Stimulated activated CD4-positive, alpha-beta T cell treated with anti-CD3 and anti-CD28 coated beads, Interleukin-4, amount 100 ng/mL, for 1 hour (primary cell): ENCODE measurements at places on chromosomes 5 and 9.

- no peak for DNase-seq
These were observed 8.3 kb upstream of the CCNO start for GRCh38 chr5:55241746-55242145.

GRCh38 chr9:76766126-76766525 lies 1.9 kb downstream of the PCA3 start:
- no peak for DNase-seq

DNA sequence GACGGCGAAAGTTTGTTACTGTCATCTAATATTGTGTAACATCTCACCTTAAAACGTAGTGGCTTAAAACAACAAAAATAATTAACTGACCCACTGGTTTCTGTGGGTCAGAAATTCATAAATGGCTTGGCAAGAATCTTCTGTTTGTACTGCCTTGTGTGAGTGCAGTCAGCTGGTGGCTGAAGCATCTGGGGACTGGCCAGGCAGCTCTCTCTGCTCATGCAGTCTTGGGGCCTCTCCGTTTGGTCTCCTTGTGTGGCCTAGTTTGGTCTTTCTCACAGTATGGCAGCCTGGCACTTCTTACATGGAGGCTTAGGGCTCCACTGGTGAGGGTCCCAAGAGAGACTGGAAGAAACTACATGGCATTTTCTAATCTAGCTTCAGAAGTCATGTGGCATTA lies 49.0 kb upstream of the CTXN3 start:
- no peak for DNase-seq

DNA sequence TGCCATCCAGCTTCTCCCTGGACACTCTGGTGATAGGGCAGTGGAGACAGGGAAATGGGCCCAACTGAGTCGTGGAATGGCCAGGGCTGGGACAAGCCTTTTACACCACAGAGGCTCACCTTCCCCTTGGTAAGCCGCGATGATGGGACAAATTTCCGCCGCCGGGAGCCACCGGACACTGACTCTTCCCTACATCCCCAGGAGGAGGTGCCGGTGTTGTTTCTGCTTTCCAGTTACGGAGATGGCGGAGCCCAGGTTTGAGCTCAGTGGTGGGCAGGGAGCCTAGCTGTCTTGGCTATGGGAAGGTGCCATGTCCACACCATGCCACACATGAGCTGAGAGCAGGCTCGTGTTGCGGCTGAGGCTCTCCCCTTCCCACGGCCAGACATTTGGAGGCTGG lies 19.9 kb upstream of the WNK2 start:
- no peak for DNase-seq

GRCh38 chr9:89491694-89492093 lies 6.2 kb downstream of the SEMA4D start:
- DNase-seq, result peak; percentile 45

DNA sequence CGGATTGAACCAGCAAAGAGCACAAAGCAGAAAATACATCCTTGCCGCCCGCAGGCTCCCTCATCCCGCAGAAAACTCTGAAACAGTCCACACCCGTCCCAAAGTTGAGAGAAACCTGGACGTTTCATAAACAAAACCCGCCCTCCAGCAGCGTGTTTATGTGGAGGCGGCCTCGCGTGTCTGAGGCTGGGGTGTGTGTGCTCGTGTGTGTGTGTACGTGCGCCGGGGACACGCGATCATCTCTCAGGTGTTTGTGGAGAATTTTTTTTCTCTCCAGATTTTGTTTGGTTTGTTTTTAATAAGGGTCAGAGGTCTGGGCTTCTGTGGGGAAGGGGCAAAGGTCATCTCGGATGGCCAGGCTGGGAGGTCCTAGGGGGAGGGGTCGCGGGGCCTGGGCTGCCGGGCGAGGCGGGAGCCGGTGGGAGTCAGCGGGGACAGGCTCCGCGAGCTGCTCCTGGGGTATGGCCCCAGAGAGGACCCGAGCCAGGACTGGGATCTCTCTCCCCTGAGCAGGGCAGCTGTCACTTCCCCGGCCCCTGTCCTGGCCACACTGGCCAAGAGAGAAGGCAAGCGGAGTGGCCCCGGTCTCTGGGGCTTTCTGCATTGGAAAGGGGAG lies 206.4 kb downstream of the C9orf50 start:
- DNase-seq, result peak; percentile 44

DNA sequence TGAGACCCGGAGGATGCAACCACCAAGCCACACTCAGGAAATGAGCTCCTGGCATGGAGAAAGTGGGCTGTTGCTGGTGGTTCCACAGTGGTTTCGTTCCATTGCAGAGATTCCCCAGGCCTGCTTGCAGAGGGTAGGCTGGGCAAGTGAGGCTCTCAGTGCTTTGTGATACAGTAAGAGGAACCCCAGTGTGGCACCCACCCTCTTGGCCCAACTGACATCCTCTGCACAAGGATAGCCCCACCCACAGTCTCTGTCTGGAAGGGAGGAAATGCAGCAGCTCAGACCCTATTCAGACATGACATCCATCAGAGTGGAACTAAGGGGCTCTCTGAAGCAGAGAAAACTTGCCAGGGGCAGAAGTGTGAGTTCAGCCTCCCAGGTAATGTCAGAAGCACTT lies 69.6 kb upstream of the FSTL4 start:
- DNase-seq, result no peak

DNA sequence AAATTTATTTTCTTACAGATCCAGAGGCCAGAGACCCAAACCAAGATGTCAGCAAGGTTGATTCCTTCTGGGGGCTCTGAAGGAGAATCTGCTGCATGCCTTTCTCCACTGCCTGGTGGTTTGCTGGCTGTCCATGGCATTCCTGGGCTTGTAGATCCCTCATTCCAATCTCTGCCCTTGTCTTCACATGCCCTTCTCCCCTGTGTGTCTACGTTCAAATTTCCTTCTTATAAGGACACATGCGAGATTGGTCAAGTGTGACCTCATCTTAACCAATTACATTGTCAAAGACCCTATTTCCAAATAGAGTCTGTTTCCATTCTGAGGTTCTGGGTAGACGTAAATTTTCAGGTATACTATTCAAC lies 84.5 kb upstream of the RAI14 start:
- no peak for DNase-seq

DNA sequence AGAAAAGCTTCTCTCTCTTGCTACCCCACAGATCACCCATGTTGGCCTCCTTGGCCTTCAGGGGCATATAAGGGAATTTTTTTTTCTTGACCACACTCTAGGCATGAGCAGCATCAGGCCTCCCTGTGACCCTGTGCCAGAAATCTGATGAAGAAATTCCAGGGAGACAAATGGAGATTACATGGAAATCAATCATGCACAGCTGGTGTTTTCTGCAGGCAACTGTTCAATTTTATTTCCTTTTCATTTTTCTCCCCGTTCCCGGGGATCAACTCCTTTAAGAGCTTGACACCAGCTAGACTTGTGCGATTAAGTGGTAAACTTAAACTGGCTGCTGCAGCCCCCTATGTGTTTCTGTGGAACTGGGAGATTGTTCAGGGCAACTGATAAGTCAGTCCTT lies 59.3 kb downstream of the GALNT10 start:
- DNase-seq, result no peak

- DNase-seq, result no peak
These were observed 23.0 kb downstream of the GLIS3 start for GRCh38 chr9:4276856-4277255.

DNA sequence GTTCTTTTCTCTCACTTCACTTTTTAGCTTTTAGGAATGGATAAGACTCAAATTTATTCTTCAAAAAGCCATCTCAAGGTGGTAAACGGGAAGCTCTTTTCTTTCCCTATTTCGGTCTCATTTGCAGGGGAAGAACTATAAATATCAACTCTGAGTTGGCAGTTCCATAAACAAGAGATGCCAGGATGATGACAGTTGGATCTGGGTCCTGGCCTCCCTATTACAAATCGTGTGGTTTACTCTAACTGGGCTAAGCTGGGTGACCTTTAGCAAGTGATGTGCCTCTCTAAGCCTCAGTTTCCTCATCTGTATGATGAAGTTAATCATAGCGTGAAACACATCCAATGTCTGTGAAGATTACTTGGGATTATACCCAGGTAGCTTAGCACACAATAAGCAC lies 44.2 kb downstream of the TLE4 start:
- DNase-seq, result no peak

DNA sequence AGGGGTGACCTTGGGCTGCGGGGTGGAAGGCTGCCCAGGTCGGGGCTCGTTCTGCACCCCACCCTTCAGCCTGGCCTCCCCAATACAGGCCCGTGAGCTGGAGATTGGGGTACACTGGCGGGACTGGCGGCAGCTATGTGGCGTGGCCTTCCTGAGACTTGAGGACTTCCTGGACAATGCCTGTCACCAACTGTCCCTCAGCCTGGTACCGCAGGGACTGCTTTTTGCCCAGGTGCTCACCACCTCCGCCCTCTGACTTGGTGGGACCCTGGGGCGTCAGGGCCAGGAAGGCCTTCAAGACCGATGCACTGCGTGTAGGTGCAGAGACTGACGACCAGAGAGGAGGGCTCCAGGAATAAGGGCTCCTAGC lies 10.5 kb downstream of the ZDHHC12 start:
- DNase-seq, result no peak

DNA sequence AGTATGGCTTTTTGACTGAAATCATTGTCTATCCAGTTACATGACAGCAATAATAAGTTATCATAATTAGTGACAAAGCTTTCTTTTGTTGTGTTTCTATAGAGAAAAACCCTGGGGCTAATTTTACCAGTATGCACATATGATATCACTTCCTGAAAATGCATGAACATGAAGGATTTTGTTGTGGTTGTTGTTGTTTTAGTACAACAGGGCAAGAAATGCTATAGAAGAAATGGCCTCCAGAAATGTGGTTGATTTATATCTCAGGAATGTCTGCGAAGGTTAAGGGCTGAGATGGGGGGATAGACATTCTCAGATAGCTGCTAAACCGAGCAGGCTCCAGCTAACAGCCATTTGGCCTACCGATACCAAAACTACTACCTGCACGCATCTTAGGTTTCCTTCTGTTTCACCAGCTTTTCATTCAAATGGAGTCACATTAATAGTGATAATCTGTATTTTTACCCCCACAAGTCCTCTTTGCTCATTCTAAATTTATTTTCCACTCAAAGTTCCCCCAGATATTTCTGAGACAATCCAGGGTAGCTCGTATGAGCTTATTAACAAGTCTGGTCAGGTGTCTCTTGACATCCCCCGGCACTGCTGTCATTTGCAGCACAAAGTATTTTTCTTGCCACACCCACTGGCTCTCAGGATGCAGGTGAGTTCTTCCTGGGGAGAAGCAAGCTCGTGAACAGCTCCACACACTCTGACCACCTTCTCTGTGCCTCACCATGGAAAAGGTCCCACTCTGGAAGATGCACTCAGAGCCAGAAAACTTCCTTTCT lies 232.4 kb upstream of the GAS1 start:
- DNase-seq, result no peak

GRCh38 chr9:108259917-108260675 lies 595.7 kb downstream of the ACTL7B start:
- DNase-seq, result no peak

DNA sequence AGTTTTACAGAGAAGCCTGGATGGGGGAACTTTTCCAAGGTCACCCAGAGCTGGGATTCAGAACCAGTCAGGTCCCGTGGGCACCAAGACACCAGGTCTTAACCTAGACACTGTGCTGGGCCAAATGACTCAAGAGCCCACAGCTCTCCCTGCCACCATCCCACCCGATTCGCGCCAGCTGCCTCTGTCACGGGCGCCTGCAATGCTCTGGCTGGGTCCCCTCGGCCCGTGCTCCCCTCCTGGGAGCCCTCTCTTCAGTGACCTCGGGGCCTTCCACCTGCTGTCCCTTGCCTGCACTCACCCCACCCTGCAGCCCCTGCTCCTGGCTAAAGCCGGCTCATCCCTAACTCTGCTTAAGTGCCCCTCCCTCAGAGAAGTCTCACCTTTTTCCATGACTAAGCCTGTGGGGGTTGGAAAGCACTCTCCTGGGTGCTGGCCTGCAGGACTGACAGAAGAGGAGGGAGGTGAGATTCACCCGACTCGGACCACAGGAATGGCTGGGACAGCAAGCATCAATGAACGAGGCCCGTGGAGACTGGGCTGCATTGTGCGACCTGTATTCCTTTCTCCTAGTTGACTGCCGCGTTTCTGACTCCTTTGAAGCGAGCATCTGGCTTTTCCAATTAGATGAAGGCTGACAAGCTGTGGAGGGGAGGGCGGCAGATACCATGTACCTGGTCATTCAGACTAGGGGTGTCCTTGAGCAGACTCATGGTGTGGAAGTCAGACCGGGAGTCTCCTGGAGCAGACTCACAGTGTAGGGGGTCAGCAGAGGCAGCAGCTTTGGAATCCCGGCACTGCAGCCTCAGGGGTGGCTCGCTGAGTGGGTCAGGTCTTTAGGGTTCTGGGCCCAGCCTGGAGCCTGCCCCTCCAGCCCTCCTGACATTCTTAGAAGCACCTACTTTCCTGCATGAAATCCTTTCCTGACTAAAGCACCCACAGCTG lies 5.8 kb upstream of the IL4 start:
- no peak for DNase-seq

GRCh38 chr5:142141463-142141862 lies 32.9 kb downstream of the NDFIP1 start:
- no peak for DNase-seq

- DNase-seq, result no peak
These were observed 24.3 kb upstream of the XPA start for GRCh38 chr9:97721396-97721795.

DNA sequence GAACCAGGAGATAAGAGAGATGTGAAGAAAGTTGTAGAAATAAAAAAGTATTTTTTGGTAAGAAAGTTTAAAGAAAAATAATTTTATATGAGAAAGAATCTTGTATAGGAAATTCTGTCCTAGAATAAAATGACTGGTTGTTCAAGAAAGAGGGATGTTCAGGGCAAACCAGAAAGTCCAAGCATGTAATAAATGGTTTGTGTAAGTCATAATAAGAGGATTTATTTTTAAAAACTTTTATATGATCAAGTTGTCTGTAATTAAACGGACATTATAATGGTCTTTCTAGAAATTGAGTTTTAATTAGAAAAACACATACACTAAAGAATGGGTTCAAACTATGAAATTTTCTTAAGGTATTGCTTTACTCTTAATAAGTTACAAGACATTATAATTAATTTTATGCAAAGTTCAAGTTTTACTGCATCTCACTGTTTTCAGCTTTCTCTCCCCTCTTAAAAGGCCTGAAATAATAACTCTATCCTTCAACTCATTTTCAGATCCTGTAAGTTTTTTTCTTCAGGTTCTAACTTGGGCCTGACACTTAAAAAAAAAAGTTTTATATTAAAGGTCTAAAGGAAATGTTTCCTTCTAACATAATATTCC lies 56.1 kb upstream of the ZNF300 start:
- no peak for DNase-seq

- DNase-seq, result peak; percentile 70
These were observed 724 bp downstream of the PAM start for GRCh38 chr5:102755686-102756371.

DNA sequence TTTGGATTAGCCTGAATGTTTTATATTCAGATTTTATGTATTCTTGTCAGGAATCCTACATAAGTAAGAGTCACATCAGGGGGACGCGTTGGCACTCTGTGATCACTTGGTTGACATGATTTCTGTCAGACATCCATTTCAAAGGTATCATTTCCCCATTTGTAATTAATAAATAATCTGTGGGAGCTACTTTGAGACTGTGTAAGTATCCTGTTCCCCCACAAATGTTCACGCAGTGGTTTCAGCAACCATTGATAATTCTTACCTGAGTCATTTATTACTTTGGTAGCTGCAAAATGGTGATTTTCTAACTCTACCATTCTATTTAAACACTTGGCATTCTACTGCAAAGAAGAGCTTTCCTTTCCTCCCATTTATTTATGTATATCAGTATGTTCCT lies 56.9 kb upstream of the TBC1D2 start:
- no peak for DNase-seq

- DNase-seq, result no peak
These were observed 4.8 kb downstream of the IRF1 start for GRCh38 chr5:132485641-132486317.
